ENCODE measurements at places on chromosomes 4 and X.

DNA sequence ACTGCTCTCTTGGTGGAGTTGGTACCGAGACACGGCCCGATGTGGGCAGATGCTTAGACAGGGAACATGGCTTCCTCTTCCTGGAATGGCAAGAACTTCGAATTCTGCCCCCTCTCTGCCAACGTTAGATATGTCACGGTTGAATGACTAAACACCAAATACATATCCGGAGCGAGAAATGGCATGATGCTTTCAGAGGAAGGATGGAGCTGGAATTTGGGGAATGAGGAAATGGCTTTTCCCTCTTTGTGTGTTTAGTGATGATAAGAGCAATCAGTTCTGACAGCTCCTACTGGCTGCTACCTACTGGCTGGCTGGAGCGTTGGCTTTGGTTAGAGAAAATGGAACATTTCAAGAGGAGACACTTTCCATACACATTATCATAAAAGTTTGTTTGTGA, 140.0 kb downstream of the DHRSX start:
- DNase-seq, result no peak

GRCh38 chr4:38662522-38663089, 1.4 kb upstream of the KLF3 start:
- no peak for DNase-seq

DNA sequence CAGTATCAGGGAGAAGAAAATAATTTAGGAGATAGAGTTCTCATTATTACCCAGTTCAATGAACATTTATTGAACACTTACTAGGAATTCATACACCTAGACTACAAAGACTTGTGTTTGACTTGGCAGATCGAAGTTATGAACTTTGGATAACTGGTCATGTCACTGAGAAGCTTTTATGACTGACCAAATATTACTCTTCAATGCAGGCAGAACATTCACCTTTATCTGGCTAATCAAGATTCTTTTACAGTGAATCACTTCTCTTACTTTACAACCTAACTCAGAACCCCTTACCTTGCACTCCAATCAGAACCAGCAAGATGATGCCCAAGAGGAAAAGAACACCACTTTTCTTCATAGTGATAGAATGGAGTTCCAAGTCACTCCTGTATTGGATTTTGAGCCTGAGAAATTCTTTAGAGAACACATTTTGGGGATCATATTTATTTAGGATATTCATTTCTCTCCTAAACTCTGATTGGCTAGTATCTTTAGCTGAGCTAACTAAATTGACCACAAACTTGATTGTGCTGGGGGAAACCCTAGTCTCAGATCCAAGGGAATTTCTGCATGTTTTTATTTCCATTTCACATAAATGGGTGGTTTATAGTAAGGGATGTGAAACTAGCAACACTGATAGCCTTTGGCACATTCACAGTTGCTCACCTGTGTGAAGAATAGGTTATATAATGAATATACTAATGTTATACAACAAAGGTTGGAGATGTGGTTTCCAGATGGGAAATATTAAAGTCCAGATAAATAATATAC, at the start of gene CXCL9:
Gene CXCL9 (minus strand): TSS at position 421 of the 774 bp plus-strand sequence. CDS start 60 bp downstream, at position 361.
- no peak for DNase-seq

DNA sequence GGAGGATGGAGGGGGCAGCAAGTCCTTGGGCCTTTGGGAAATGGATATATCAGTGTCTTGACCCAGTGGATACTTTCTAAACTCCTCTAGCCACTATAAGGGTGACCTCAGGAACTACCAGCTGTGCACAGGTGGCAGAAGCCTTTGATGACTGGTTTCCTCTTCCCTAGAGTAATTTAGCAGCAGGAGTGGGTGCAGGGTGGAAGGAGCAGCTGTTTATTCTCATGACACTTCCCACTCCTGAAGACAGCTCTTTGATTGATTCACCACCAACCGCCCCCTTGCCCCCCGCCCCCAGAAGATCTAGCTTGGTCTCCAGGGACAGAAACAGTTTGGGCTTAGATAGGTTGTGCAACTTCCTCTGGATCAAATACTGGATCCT, 63.0 kb downstream of the GPC3 start:
- DNase-seq, result no peak

- DNase-seq, result no peak
Observed at GRCh38 chr4:138035781-138036258, 206.3 kb downstream of the SLC7A11 start.

DNA sequence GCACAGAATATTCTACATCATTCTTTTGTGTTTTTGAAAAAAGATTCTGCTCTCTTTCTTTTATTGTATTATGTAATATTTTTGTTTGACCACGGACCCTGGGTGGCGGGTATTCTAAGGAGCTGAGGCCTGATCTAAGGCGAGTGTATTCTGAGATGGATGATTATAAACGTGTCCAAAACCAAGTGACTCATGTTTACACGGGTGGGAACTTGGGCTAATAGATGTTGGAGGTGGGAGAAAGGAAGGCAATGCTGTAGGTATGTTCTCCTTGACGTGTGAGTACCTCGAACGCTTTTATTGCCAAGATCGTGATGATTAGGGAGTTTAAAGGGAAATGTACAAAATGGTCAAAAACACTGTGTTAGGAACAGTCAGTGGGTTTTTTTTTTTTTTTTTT, 188.9 kb upstream of the FAT1 start:
- no peak for DNase-seq

Data from activated CD8-positive, alpha-beta memory T cell treated with anti-CD3 and anti-CD28 coated beads for 48 hours (primary cell).